ENCODE measurements at places on chromosomes 6 and 20. TPM values are rescaled to one million over a fixed set of nuclear protein-coding genes. Genes with fewer than 3 reads are reported as not detected.

Gene TRIM31
- total RNA-seq: not detected

Gene FOXC1
- total RNA-seq: 7.1 TPM

GRCh38 chr20:24017458-24017755 lies 28.8 kb upstream of the GGTLC1 start:
- H3K27me3 ChIP-seq: no peaks in the 10 kb centered on the region
- DNase-seq: no peak
- H3K27ac ChIP-seq: no peak overlapping the region

DNA sequence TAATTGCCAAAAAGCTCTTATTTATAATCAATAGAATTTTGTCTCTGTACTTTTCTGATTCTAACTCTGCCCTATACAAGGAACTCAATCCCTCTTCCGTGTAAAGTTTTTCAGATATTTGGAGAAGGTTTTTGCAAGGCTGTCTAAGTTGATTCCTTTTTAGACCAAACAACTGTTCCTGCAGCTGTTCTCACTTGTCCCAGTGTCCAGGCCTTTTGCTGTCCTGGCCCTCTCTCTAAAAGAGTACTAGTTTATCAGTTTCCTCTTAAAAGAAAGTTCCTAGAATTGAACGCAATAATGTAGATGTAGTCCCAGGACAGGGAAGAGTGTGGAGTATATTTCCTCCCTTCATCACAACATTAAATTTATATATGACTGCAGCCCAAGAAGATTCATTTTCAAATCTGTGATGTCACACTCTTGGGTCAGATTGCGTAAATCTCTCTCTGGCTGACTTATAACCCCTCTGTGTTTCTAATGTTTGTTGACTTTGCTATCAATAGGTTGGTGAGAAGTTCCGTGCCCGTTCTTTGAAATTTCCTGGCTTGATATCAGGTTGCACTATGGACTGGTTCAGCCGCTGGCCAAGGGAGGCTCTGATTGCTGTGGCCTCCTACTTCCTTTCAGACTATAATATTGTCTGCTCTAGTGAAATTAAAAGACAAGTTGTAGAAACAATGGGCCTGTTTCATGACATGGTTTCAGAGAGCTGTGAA lies 139.4 kb upstream of the GLP1R start:
- no peak overlapping the region for H3K27ac ChIP-seq
- H3K4me3 ChIP-seq: no peak overlapping the region
- no peaks in the 10 kb centered on the region for H3K27me3 ChIP-seq
- no peaks in the 10 kb centered on the region for H3K36me3 ChIP-seq
- DNase-seq: no peak
- no peaks in the 10 kb centered on the region for H3K4me1 ChIP-seq

GRCh38 chr6:96101564-96101963 lies 85.8 kb downstream of the FUT9 start:
- no peaks in the 10 kb centered on the region for H3K27me3 ChIP-seq
- H3K4me1 ChIP-seq: no peaks in the 10 kb centered on the region
- no peak overlapping the region for H3K4me3 ChIP-seq
- no peak overlapping the region for H3K27ac ChIP-seq
- H3K36me3 ChIP-seq: no peaks in the 10 kb centered on the region

GRCh38 chr20:49660912-49661311 lies 52.8 kb downstream of the B4GALT5 start:
- no peak for DNase-seq
- H3K27ac ChIP-seq: no peak overlapping the region
- peaks cover 17% of the 10 kb centered on the region for H3K4me1 ChIP-seq
- no peak overlapping the region for H3K4me3 ChIP-seq
- no peaks in the 10 kb centered on the region for H3K27me3 ChIP-seq
- H3K36me3 ChIP-seq: peaks cover 8% of the 10 kb centered on the region

Measured in endodermal cell (in vitro differentiated cells).